ENCODE measurements at places on chromosomes 12 and 14. TPM values are rescaled to one million over a fixed set of nuclear protein-coding genes. Genes with fewer than 3 reads are reported as not detected.

The MYH7 gene
- not detected for total RNA-seq

DNA sequence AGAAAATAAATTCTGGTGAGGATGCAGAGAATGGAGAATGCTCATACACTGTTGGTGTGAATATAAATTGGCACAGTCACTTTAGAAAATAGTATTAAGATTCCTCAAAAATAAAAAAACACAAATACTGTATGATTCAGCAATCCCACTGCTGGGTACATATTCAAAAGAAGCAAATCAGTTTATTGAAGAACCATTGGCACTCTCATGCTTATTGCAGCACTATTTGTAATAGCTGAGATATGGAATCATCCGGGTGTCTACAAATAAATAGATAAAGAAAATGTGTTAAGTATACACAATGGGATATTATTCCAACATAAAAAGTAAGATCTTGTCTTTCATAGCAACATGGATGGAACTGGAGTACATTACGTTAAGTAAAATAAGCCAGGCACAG is 579.4 kb upstream of the SEL1L start:
- H3K36me3 ChIP-seq = no peaks in the 10 kb centered on the region
- no peaks in the 10 kb centered on the region for H3K27me3 ChIP-seq
- H3K4me3 ChIP-seq = no peak overlapping the region
- H3K27ac ChIP-seq = no peak overlapping the region

DNA sequence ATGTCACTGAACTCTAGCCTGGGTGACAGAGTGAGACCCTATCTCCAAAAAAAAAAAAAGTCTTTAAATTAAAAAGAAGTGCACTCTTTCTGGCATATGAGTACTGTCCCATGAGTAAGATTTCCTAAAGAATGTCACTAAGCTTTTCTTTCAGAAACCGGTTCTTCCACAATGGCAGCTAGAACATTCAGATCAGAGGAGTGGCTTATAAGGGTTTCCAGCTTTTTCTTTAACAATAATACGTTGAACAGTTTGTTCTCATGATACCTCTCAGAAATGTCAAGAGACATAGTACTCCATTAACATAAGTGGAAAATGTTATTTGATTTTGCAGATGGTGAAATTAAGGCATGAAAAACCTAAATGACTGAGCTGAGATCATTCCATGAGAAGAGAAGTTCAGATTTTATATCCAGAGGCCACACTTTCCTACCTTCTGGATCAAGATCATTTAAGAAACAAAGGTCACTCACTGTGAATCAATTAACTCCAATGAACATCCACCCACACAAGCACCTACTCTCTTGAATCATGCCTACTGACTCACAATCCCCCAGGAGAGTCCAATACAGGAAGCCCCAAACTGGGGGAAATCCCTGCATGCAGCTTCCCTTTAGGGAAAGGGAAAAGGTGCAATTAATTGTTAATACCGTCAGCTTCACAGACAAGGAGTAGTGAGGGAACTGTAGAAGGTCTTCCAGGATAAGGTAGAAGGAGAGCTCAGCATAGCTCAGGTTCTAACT is 86.9 kb downstream of the SPTSSA start:
- H3K4me3 ChIP-seq = no peak overlapping the region
- no peak overlapping the region for H3K27ac ChIP-seq
- H3K27me3 ChIP-seq = peaks cover 6% of the 10 kb centered on the region

The DUSP16 gene
- 30.2 TPM for total RNA-seq

Measured in activated CD8-positive, alpha-beta T cell treated with anti-CD3 and anti-CD28 coated beads for 36 hours (primary cell).